ENCODE measurements at places on chromosomes 12 and 14. TPM values are rescaled to one million over a fixed set of nuclear protein-coding genes. Genes with fewer than 3 reads are reported as not detected.

DNA sequence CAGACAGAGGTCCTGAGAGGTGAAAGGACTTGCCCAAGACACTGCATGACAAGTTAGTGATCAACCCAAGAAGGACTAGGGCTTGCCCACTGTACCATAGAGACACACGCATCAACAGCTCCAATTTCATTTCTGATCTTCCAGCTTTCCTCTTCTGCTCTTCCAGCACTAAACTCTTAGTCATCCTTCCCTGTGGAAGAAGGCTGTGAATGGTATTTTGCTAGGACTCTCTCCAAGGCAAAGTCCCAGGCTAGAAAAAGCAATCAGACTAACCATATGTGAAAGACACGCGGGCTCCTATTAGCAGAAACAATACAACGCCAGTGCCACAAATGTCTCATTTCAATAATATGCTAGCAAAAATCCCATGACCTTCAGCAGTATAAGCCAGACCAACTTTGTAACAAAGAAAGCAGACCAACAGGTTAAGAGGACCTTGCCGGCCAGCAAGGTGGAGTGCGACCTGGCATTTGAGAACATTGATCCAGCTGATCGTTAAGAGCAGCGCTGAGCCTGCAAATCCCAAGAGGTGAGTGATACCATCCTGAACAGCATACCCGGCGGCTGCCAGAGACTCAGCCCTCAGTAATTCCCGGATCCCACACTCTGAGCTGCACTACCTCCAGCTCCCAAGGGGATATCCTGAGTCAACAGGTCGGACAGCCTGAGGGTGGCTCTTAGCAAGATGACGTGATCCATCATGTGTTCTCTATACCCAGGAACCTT, 132.5 kb downstream of the FOXN3 start:
- DNase-seq: no peak

DNA sequence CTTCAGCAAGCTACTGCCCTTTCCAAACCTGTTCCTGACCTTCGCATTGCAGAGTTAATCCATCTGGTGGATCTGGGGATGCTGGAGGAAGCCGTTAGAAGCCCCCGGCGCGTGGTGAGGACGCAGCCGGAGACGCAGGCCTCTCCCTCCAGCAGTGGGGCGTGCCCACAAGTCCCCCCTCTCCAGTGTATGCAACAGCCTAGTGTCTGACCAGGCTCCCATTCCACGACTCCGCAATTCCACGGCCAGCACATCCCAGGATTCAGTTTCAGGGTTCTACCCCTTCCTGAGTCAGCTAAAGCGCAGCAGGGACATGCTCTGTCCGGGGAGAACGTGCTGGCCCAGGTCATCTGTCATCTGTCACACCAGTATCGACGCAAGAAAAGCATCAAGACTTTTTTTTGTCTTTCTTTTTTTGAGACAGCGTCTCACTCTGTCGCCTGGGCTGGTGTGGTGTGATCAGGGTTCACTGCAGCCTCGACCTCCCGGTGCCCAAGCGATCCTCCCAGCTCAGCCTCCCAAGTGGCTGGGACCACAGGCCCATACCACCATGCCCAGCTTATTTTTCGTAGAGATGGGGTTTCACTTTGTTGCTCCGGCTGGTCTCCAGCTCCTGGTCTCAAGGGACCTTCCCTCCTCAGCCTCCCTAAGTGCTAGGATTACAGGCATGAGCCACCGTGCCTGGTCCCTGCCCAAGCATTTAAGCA, 8.0 kb upstream of the DYNC1H1 start:
- peak; percentile 55 for DNase-seq

DNA sequence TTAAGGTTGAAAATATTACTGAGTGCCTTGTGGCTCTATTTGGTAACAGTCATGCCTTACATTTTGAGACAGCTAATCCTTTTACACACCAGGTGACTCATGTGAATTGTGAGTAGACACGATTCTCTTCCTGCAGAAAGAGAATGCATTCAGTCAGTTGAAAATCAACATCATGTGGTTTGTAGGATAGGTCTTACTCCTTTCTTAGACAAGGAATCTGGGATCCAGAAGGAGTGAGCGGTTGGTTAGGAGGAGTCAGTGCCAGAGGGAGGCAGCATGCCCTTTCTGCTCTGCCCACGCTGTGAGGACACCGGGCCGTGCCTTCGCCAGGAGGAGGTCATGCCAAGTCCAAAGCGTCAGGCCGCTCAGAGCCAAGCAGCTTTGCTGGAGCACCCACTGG, 47.6 kb downstream of the TRAF3 start:
- DNase-seq: no peak

Gene MARCHF9
- total RNA-seq: 9.4 TPM

DNA sequence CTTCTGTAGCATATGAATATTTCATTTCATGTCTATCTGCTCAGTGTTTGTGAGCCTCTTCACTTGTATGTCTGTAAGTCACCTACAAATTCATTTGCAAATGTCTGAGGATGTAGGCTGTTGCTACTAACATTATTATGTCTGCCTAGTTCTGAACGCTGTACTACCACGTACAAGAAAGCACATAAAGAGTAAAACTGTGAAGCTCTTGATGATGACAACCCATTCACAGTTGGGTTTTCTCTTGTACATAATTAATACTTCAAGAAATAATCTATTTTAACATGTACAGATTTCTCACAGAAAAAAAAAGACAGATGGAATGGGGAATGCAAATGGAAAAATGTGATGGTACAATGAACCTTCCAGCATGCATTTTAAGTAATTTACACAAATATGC, 64.3 kb upstream of the CPNE8 start:
- DNase-seq: no peak

DNA sequence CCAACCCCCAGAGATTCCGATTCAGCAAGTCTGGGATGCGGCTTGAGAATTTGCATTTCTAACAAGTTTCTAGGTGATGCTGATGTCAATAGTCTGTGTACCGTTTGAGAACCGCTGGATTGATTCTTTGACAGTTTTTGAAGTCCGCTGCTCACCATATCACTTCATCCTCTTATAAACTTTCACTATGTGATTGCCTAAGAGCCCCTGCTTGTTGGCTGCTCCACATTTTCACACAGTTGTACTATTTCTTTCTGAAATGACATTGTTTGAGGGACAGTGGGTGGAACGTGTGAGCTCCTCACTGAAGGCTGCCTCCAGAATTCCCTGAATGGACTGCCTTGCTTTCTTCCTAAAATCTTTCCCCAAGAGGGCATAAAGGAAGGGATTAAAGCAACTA, 7.7 kb downstream of the C3AR1 start:
- no peak for DNase-seq

DNA sequence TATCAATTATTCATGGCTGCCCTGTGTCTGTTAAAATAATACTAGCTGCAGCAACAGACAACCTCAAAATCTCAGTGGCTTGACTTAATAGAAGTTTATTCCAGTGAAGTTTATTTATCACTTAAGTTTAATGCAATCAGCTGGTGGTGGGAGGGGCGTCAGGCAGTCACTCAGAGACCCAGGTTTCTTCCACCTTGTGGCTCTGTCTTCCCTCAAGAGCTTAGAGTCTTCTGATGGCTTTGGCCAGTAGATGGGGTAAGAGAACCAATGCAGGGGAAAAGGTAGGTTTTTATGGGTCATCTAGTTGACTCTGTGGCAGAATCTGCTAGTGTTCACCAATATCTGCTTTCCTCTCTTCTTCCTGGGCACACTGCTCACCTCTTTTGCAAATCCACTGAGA, 668.9 kb downstream of the AACS start:
- no peak for DNase-seq

Gene ACOT4
- total RNA-seq: 0.33 TPM

DNA sequence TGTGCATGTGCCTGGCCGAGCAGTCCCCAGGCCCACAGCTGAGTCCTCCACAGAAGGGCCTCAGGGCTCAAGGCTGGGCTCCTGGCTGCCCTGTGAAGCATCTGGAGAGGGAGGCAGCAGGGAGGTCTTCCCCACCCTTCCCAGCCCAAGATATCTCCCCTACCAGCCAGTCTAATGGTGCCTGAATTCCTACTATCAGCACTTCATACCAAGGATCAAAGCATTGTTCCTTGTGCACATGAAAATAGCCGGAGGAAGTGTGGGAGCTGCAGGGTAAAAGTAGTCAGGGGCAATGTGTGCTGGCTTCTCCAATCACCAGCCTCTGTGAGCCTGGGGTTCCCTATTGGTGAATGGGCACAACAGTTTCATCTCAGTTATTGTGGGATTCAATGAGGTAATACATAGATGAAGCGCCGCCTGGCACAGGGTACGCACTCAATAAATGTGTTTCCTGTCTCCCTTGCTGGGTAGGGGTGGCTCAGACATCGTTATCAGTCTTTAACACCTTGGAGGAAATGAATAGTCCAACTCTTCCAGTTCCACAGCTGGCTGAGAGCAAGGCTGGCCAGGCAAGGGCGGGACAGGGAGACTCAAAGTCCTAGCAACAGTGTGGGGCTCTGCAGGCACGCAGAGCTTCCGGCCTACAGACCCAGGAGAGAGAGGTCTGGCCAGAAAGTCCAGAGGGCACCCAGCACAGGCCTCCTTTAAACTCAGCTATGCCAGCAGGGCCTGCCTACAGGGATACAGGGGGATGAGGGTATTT, 39.1 kb upstream of the PNMA1 start:
- no peak for DNase-seq

GRCh38 chr12:32136404-32136803, 29.8 kb downstream of the BICD1 start:
- no peak for DNase-seq

Data from posterior vena cava (tissue), 2 donors.